ENCODE measurements at places on chromosomes 2 and 18.

GRCh38 chr2:103159018-103159417, 397.2 kb downstream of the TMEM182 start:
- DNase-seq, result no peak

- peak; percentile 71 for DNase-seq
Observed at GRCh38 chr2:113831161-113831560, 58.7 kb upstream of the ACTR3 start.

DNA sequence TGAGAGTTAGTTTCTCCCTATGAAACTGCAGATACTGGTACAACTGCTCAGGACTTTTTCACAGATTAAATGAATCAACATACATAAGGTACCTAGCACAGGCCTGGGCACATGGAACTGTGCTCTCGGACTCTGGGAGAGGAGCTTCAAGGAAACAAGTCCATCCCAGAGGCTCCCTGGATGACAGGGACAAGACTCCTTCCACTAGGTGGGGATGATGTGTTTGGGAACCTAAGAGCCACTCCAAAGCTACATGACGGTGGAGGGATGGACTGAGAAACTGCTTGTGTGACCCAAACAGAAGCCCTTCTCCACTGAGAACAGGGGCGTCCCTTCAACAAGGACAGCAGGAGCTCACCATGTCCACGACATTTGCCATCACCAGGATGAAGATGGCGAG, 37.1 kb downstream of the CENPO start:
- DNase-seq, result peak; percentile 49

- DNase-seq, result no peak
Observed at GRCh38 chr2:10792001-10792634, 20.5 kb downstream of the PDIA6 start.

GRCh38 chr2:158042245-158042644, 59.4 kb upstream of the UPP2 start:
- DNase-seq, result no peak

Data from RPMI7951 (cell line).